ENCODE measurements at places on chromosomes 2 and 18.

DNA sequence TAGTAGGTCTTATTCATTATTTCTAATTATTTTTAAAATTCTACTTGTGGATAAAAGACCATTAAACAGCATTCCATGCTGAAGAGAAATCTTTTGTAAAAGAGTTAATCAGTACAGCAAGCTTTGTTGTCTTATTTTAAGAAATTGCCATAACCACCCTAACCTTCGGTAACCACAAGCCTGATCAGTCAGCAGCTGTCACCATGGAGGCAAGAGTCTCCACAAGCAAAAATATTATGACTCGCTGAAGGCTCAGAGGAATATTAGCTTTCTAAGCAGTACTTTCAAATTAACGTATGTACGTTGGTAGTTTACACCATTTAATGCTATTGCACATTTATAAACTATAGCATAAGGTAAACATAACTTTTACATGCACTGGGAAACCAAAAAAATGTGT lies 650.5 kb upstream of the LINC00305 start:
- DNase-seq = no peak

DNA sequence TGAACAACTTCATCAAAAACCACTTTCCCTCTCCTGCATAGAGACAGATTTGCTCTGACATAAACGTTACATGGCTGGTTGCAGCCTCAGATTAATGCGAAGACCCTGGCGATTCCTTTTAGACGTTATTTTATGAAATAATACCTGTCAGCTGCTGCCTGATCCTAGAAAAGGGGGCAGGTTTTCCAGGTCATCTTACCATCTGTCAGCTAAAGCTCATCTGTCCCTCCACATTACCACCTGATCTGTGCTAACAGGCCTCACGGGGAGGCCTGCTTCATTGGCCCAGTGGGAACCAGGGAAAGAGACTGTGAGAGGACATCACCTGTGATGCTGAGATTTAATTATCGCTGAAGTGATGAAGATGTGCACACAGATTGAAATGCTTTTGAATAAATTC lies 261.0 kb downstream of the ARHGAP15 start:
- DNase-seq = no peak

- DNase-seq = no peak
Measured at GRCh38 chr2:218878926-218879761, 1.5 kb upstream of the WNT10A start.

DNA sequence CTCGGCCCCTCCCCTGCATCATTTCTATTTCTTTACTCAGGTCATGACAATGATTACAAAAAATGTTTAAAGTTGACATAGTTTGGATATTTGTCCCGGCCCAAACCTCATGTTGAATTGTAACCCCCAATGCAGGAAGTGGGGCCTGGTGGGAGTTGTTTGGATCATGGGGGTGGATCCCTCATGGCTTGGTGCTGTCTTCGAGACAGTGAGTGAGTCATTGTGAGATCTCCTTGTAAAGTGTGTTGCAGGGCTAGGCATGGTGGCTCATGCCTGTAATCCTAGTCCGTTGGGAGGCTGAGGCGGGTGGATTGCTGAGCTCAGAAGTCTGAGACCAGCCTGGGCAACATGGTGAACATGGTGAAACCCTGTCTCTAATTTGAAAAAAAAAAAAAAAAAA lies 9.2 kb upstream of the MAP4K4 start:
- DNase-seq = no peak

DNA sequence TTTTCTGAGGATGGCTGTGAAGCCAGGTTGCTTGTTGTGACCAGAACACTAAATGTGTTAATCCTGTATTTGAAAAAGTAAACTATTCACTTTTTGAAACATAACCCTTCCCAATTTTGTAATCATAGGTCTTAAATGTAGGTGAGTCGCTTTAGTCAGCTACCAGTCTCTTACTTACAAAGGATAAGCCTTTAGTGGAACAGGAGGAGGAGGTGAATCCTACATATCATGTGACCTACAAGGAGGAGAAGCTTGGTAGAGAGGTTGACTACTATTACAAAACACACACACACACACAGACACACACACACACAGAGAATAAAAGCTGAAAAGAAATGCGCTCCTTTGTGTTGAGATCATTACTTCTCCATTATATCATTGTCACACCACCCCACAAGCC lies 59.9 kb upstream of the SPAG16 start:
- DNase-seq = no peak

GRCh38 chr2:73034661-73035375 lies 36.7 kb downstream of the SFXN5 start:
- no peak for DNase-seq

GRCh38 chr2:98928242-98928641 lies 7.8 kb downstream of the CRACDL start:
- no peak for DNase-seq

DNA sequence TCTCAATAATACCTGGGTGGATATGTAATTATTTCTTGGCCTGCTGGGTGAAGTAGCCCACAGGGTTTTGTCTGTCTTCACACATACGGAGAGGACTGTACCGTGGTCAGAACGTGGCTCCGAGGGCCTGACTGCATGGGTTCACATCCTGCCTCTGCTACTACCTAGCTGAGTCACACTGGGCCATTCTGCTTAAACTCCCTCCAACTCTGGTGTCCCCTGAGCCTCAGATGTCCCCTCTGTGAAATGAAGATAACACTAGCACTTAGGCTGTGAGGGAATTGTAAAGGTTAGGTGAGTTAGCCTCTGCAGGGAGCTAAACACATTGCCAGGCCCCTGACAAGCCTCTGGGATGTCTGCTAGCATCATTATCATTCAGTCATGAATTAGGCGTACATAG lies 120.1 kb upstream of the NABP1 start:
- no peak for DNase-seq

DNA sequence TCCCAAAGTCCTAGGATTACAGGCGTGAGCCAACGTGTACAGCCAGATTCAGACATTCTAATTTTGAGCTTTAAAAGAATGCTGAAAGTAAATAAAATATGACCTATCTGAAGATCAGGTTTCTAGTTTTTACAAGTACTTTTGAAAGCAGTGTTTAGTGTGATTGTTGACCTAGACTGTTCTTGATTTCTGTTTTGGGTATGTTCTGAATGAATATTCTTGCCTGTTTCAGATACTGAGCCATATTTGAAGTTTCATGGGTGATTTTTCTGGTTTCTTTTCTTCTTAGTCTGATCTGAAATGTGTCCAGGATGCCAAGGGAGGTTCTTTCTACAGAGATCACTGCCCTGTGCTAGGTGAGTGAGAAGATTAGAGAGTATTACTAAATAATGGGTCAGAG lies 37.2 kb downstream of the MIB1 start:
- DNase-seq = no peak

GRCh38 chr18:55324166-55324565 lies 263.8 kb downstream of the TCF4 start:
- no peak for DNase-seq

GRCh38 chr2:9113916-9114315 lies 92.7 kb upstream of the ASAP2 start:
- DNase-seq = no peak

DNA sequence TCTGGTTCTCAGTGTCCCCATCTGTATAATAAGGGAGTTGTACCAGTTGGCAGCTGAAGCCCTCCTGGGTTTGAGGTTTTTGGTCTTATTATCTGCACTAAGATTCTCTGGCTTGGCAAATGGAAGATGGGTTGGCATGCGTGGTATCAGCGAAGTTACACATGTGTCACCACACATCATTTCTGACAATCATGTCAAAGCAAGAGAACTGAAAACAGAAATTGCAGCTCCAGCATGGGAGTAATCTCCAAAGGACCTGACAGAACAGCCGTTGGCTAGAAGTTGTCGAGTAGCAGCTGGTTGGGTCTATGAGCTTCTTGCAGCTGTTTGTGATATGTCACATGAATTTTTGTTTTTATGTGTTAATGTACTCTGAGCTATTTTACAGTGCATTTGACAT lies 317.4 kb downstream of the SLC4A3 start:
- DNase-seq = no peak

DNA sequence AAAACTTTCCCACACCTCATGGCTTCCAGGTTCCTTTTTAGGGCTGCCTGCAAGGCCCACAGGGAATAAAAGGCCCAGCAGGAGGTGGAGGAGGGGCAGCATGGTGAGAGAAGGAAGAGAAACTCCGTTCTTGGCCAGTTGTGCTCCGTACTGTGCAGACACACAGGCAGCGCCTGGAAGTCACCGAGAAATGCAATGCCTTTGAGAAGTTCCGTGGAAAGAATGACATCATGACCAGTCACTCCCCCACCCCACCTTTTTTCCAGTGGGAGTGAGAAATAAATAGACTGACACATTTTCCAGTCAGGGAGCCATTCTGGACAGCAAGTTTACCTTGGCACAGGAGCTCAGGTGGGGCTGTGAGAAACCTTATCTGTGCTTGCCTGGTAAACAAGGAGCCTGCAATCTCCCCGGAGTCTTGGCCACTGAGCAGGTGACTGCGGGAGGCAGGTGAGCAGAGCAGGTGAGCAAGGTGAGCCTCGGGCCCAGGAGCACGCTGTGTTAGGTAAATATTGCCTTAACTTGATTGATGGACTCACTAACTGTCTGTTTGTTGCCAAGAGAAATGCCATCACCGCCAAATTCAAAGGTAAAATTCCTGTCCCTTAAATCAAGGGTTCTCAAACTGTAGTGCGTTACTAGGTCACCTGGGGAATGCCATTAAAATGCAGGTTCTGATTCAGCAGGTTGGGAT lies 13.5 kb upstream of the LBH start:
- no peak for DNase-seq

DNA sequence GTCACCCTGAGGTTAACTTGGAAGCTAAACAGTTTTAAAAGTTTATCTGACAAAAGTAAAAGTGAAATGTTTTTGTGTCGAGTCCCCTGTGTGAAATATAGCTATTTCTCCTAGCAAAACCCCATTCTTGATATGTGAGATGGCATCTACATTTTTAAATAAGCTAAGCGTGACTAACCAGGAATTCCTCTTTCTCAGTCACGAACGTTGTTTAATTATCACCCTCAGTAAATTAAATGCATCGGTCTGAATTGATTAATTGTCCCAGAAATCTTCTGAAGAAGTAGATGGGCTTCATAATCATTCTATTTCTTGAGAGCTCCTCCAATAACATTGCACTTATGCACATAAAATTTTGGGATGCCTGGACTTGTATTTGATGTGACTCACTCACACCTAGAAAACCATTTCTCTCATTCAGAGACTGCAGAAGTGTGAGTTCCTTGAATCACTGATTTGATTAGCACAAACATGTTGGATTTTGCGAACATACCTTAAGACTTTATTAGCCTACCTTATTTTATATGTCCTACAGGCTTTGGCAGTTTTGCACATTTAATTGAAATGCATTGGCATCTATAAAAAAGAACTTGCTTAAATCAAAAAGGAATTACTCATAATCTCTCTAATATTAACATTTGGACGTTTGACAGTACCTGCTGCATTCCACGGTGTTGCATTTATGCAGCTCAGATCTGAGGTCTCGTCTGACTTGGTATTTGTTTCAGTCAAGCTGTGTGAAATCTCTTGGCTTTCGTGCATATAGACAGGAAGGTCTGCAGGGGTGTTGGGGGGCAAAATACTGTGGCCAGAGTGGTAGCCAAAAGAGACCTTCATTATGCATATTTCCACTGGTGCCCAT lies 475.2 kb downstream of the EPHA4 start:
- DNase-seq = no peak

All from H9 (cell line).